ENCODE measurements at places on chromosomes 11 and 22.

- peak; percentile 98 for DNase-seq
Measured at GRCh38 chr11:93054881-93055280, 85.4 kb downstream of the MTNR1B start.

DNA sequence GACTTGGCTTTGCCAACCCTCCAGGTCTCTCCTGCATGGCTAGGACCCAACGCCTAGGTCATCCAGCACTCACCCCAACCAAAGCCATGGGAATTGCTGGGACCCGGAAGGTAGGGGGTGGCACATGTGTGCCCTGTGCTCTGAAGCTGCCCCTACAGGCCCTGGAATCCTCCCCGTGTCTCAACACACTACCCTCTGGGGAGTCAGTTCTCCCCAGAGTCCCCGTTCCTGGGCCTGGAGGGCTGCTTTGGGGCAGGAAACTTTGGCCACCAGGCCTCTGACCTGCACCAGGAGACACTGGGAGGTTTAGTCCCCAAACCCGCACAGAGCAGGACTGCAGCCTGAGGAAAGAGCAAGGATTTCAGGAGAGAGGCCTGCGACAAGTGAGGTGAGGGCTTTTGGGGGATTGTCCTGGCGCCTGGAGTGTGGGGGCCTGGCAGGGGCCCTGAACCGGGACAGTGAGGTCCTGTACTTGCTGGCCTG, 495 bp upstream of the IFITM1 start:
- DNase-seq = no peak

DNA sequence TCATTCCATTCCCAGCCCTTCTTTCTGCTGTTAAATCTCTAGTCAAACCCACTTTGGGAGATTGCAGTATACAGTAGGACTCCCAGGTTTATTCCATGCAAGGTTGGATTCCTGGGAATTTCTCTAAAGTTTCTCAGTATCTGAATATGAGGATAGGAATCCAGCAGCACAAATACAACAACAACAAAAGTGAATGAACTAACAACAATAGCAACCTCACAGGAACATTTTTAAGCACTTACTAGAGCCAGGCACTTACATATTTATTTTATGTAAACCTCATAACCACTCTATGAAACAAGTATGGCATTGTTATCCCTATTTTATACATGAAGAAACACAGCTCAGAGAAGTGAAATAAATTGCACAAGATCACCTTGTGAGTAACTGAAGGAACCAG, 1.9 kb downstream of the MMP7 start:
- DNase-seq = no peak

DNA sequence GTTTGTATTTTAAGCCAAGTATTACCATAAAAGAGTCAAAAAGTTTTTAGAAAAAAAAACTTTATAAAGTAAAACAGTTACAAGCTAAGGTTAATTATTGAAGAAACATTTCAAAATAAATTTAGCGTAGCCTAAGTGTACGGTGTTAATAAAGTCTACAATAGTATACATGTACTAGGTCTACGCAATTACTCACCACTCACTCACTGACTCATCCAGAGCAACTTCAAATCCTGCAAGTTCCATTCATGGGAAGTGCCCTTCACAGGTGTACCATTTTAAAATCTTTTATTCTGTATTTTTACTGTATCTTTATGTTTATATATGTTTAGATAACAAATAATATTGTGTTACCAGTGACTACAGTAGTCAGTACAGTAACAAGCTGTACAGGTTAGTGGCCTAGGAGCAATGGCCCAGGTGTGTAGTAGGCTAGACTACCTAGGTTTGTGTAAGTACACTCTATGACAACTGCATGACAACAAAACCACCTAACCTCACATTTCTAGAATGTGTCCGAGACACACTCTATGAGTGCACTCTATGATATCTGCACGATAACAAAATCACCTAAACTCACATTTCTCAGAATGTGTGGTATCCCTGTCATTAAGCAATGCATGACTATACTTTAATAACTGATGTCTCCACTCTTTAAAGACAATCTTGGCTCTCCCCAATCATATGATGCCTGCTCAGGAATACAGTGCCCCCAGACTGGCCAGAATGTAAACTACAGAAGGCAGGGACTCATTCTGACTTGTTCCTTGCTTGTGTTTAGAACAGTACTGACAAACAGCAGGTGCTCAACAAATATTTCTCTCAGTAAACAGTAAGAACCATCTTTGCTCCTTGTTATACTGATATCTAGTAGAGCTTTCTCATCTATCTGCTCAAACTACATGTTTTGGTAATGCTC, 21.2 kb downstream of the KMT5B start:
- DNase-seq = peak; percentile 2

DNA sequence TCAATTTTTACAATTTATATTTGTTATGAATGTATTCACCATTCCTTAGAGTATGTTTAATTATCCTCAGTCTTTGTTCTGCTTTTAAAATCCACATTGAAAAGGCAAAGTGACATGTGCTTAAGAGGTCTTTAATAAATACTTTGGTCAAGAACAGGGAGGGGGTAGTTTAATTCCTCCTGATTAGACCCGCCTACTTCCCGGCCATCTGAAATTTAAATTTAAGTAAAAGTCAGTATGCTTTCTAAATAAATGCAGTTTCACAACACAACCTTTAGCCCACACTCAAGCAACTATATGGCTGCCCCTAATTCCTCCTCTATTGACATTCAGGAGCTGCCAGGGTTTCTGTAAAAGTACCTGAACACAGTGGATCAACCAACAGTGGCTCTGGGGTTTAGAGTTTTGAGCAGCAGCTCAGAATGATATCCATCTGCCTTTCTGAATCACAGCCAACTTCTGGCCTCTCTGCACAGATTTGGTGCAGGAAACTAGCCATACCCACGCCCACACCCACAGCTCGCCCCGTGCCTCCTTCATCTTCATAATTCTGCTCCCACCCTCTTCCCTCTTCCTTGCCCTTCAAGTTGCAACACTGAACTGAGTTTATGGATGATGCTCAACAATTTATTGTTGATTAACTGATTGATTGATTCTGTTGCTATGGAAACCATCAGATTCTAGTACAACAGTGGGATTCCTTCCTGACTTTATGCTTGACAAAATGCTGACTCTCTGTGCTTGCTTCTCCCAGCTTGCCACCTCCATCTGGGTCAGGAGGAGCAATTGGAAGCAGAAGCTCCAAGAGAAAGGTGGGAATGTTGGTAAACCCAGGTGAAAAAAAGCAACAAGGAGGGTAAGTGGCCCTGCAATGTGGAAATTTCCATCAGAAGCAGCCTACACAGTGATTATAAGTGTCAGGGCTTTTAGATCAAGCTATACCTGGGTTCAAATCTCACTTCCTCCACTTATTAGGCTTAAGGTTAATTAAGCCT, 70.8 kb downstream of the PANX1 start:
- DNase-seq = no peak

- no peak for DNase-seq
Measured at GRCh38 chr22:48807155-48807554, 1020.5 kb downstream of the BRD1 start.

- no peak for DNase-seq
Measured at GRCh38 chr11:889687-890475, 20.7 kb downstream of the CHID1 start.

- peak; percentile 22 for DNase-seq
Measured at GRCh38 chr11:116962108-116962507, 124.7 kb upstream of the APOA1 start.

GRCh38 chr22:42866100-42866499, 9.0 kb upstream of the ARFGAP3 start:
- DNase-seq = no peak

GRCh38 chr11:71977743-71978418, 20.8 kb upstream of the IL18BP start:
- peak; percentile 41 for DNase-seq

DNA sequence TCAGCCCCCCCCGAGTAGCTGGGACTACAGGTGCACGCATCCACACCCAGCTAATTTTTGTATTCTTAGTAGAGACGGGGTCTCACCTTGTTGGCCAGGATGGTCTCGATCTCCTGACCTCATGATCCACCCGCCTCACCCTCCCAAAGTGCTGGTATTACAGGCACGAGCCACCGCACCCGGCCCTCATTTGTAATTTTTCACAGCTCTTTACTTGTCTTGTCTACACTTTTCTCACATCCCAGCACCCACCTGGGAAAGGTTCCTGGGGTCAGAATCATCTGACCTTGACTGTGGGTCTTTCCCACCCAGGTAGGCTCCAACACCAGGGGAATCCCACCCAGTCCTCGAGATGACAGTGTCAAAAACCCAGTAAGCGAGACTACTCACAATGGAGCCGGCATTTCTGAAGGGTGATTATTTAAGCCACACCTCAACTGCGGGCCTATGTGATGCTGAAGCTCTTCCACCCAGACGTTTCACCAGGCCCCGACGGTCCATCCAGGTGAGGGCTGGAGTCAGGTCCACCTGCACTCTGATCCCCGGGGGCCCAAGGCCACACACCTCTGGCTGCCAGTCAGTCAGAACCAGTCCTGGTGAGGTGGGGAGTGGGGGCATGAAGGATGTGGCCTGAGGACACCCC, 23.4 kb downstream of the CELSR1 start:
- no peak for DNase-seq

DNA sequence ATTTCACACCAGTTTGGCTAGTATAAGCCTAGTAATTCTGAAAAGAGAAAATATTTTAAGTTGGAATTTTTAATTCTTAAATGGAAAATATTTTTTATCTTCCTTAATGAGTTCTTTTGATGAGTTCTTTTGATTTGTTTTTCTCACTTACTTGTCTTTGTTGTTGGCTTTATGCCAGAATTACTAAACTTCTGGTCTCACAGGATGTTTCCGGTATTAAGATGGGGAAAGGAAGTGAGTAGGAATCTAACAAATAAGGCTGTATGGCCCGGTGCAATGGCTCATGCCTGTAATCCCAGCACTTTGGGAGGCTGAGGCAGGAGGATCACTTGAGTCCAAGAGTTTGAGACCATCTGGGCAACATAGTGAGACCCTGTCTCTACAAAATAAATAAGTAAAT, 106.4 kb downstream of the ARHGAP42 start:
- no peak for DNase-seq

GRCh38 chr11:42410251-42410955, 901.4 kb upstream of the API5 start:
- DNase-seq = no peak

- DNase-seq = peak; percentile 94
Measured at GRCh38 chr22:35446365-35446764, 46.4 kb downstream of the MCM5 start.

- peak; percentile 84 for DNase-seq
Measured at GRCh38 chr11:118689852-118690552, 10.6 kb upstream of the TREH start.

DNA sequence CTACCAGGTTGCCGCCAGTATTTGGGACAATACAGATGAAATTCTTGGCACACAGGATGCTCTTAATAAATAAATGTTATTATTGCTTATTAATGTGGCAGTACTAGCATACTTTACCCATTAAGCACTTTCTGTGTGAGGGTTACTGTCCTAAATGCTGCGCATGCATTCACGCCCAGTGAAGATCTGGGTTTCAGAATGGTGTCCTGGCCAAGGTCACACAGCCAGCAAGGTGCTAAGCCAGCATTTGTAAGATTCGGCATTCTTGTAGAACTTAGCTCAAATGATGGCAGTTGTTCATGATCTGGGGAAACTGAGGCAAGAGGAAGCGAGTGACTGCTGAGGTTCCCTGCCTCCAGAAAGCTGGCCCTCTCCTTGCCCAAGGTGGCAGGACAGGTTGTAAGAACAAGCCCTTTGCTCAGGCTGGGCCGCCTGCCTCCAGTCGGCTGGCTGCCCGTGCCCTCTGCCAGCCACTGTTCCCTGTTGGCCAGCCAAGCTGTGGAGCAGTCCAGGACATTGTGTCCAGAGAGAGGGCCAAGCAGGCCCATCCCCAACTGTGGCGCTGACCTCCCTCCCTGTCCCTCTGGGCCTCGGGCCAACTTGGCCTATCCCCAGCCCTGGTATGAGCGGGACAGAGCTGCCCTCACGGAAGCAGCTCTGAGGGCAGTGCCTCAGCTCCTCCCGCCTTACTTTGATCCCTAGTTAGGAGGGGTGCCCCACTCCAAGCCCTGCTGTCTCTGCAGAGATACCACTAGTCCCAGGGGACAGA, 28.8 kb downstream of the TOB2 start:
- DNase-seq = no peak

DNA sequence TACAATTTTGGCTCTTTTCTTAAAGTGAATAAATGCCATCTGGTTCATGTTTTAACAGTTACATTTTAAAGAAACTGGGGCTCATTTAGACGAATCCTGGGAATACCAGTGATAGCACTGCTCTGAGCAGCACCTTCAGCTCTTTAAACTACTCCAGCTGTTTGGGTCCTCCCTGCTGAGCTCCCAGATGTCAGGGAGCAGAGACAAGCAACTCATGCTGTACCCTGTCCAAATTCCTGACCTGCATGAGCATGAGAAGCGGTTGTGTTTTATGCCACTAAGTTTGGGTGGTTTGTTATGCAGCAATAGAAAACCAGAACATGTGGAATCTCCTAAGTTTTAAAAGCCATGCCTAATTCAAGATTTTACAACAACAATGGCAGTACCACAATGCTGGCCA, 90.0 kb downstream of the FDX1 start:
- DNase-seq = no peak

DNA sequence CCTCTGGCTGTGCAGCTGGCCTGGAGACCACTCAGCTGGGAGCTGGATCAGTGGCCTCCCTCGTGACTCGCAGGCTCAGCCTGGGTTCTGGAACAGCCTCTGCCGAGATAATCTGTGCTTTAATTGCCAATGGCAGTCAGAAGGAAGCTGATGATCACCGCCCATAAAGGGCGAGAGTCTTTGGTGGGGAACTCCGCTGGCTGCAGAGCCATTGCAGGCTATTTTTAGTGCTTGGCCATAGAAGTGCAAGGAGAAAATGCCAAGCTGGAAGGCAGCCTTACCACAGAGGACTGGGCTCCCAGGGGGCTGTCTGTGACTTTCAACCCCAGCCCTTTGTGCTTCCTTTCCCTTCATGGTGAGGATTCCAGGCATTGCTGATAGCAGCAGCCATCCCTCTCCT, 62.2 kb upstream of the TENM4 start:
- no peak for DNase-seq

- DNase-seq = peak; percentile 6
Measured at GRCh38 chr22:39917776-39918495, 17.1 kb downstream of the GRAP2 start.

GRCh38 chr11:79520086-79520485, 79.3 kb upstream of the TENM4 start:
- DNase-seq = no peak

GRCh38 chr11:114159802-114160632, 100.5 kb downstream of the ZBTB16 start:
- peak; percentile 97 for DNase-seq

DNA sequence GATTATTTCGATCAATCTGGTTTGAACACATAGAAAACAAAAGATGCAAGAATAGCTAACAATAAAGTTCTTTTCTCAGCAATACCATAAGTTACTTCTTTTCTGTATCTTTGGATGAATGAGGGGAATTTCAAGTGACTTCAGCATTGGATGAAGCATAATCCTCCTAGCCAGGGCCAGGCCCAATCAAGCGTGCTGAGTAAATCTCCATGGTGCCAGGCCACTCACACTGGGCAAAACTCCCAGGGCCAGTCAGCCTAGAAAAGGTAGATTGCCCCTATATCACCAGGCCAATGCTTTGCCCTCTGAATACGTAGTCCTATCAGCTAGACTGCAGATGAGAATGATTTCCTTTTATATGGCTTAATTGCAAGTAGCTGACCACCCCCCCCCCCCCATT, 6.0 kb downstream of the CNTF start:
- DNase-seq = no peak

Data from HCEC 1CT (cell line).